ENCODE measurements at places on chromosomes 4 and X. TPM values are rescaled to one million over a fixed set of nuclear protein-coding genes. Genes with fewer than 3 reads are reported as not detected.

GRCh38 chr4:165767671-165768070 is 105.4 kb upstream of the TLL1 start:
- H3K4me3 ChIP-seq: no peak overlapping the region
- no peak for DNase-seq
- H3K4me1 ChIP-seq: no peaks in the 10 kb centered on the region
- no peaks in the 10 kb centered on the region for H3K27me3 ChIP-seq

DNA sequence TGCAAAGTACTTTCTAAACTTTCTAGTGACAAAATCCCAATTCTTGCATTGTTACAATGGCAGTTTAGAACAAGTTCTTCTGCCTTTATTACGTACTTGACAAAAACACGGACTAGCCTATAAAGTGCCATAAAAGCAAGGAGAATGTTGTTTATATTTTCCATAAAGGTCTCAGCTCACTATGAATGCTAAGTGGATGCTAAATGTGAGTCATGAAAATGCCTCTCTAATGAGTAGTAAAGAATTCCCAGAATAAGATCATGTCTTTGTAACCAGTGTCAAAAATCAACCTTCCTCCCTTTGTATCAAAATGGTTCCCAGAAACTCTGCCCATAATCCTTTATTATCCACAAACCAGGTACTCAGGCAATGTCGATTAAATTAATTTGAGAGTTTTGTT is 539.8 kb upstream of the SLIT2 start:
- no peak overlapping the region for H3K27ac ChIP-seq
- H3K4me1 ChIP-seq: no peaks in the 10 kb centered on the region
- no peaks in the 10 kb centered on the region for H3K27me3 ChIP-seq

DNA sequence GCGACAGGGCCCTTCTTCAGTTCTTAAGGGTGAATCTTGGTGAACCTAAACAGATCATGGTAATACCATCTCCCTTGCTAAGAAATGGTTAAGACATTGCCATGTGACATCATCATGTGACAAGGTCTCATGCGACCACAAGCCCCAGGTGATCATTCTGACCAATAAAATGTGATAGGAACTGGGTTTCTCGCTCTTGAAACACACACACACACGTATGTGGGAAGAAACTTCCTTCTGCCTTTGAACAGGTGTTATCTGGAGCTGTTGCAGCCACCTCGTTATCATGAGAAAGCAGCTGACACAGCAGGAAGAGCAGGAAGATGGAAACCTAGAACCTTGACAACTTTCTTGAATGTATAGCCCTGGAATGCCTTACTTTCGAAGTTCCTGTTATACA is 10.2 kb downstream of the SOD3 start:
- peaks cover 4% of the 10 kb centered on the region for H3K4me1 ChIP-seq

- peaks cover 15% of the 10 kb centered on the region for H3K4me1 ChIP-seq
- no peak for DNase-seq
- H3K4me3 ChIP-seq: no peak overlapping the region
- no peak overlapping the region for H3K27ac ChIP-seq
These were observed 22.9 kb downstream of the SHROOM3 start for GRCh38 chr4:76457885-76458284.

- H3K4me1 ChIP-seq: no peaks in the 10 kb centered on the region
- H3K27me3 ChIP-seq: no peaks in the 10 kb centered on the region
- no peak overlapping the region for H3K27ac ChIP-seq
- no peak for DNase-seq
- no peak overlapping the region for H3K4me3 ChIP-seq
- H3K36me3 ChIP-seq: peaks cover 74% of the 10 kb centered on the region
These were observed 21.5 kb downstream of the NELFA start for GRCh38 chr4:1987296-1987695.

DNA sequence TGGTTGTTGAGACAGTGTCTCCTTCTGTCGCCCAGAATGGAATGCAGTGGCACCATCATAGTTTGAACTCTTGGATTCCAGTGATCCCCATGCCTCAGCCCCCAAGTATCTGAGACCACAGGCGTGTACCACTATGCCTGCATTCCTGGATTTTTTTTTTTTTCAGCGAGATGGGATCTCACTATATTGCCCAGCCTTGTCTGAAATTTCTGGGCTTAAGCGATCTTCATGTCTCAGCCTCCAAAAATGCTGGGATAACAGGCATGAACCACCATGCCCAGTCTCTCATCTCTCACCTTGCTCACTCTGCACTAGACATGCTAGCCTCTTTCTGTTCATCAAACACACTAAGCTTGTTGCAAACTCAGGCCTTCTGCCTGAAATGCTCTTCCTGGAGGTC is 104.1 kb downstream of the UBE2K start:
- DNase-seq: no peak
- H3K4me1 ChIP-seq: no peaks in the 10 kb centered on the region

DNA sequence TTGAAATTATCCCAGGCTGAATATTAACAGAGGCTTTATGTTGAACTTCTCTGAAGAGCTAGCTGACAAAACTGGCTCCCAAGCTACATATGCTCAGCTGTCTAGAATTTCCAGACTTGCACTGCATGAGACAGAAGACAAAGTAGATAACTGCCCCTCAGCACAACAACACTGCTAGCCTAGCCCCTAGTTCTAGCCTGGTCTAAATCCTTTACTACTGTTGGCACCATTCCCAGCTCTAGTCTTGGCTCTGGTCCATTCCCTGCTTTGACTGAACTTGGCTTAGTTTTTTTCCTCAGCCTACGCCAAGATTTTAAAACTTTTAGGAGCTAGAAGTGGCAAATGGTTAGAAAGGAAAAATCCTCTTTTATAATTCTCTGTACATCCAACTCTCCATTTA is 7.6 kb upstream of the OPHN1 start:
- H3K27me3 ChIP-seq: no peaks in the 10 kb centered on the region
- H3K36me3 ChIP-seq: no peaks in the 10 kb centered on the region
- DNase-seq: peak; percentile 73
- H3K4me3 ChIP-seq: no peak overlapping the region
- peaks cover 4% of the 10 kb centered on the region for H3K4me1 ChIP-seq

- DNase-seq: no peak
- no peak overlapping the region for H3K4me3 ChIP-seq
- H3K4me1 ChIP-seq: peaks cover 3% of the 10 kb centered on the region
- peaks cover 11% of the 10 kb centered on the region for H3K36me3 ChIP-seq
- H3K27me3 ChIP-seq: no peaks in the 10 kb centered on the region
- no peak overlapping the region for H3K27ac ChIP-seq
These were observed 32.2 kb downstream of the TRMT44 start for GRCh38 chr4:8472689-8473197.

GRCh38 chr4:142091691-142092182 is 455.4 kb downstream of the IL15 start:
- no peak for DNase-seq
- H3K4me3 ChIP-seq: no peak overlapping the region
- H3K27me3 ChIP-seq: no peaks in the 10 kb centered on the region
- no peaks in the 10 kb centered on the region for H3K36me3 ChIP-seq

DNA sequence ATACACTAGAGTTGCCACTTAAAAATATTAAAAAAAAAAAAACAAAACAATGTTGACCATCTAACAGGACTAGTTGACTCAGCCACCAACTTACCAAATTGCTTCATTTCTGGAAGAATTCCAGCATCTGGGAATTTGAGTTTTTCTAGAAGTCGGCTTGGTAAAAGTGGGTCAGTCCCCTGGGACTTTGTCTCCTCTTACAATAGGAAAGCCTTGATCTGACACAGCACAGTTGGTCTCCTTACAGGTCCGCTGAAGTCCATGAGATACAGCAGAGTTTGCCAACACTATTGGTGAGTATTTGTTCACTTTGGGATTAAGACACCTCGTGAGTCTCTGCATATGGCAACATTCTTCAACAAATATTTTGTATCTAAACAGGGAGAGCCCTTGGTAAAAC is 18.2 kb upstream of the DDIT4L start:
- H3K4me3 ChIP-seq: no peak overlapping the region
- no peaks in the 10 kb centered on the region for H3K36me3 ChIP-seq
- H3K27ac ChIP-seq: no peak overlapping the region
- no peaks in the 10 kb centered on the region for H3K4me1 ChIP-seq
- no peaks in the 10 kb centered on the region for H3K27me3 ChIP-seq
- DNase-seq: no peak

DNA sequence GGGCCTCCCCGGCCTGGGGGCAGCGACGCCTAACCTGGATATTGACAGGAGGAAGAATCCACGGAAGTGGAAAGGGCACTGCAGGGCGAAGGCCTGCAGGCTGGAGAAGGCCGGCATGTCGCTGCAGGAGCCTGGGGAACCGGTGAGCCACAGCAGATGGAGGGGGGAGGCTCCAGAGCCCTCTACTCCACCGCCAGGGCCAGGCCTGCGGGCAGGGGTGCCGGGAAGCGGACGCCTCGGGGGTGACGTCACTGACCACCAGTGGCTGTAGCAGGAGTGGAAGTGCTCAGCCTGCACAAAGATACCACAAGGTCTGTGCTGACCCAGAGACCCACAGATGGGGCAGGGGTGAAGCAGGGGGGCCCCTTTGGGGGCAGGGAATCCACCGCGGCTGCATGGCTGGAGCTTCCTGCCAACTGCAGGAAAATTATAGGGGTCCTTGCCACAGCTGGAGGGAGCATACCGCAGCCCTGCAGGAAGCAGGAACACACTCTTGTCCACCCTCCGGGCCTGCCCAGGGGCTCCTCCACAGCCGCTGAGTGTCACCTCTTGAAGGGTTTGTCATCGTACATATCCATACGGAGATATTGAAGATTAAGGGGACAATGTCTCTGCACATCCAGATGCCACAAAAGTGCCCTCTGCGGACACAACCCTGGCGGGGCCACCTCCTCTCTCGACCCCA is 7.6 kb upstream of the HTRA3 start:
- no peaks in the 10 kb centered on the region for H3K36me3 ChIP-seq
- no peak overlapping the region for H3K27ac ChIP-seq
- H3K4me3 ChIP-seq: no peak overlapping the region
- H3K4me1 ChIP-seq: peaks cover 7% of the 10 kb centered on the region

DNA sequence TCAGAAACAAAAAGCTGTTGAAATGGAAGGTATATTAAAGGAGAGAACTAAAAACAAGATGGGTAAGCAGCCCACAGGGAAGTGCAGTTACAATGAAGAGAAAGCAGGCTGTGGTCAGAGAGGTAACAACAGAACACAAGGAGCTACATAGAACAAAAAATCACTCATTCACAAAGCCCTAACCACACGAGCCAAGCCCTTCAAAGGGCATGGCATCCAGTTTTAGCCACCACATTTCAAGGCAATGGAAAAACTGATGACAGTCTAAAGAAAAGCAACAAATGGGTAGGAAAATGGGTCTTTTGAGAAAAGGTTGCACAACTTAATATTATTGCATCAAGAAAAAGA is 37.5 kb downstream of the KDR start:
- H3K36me3 ChIP-seq: no peaks in the 10 kb centered on the region
- H3K27ac ChIP-seq: no peak overlapping the region
- H3K4me1 ChIP-seq: no peaks in the 10 kb centered on the region
- H3K4me3 ChIP-seq: no peak overlapping the region

DNA sequence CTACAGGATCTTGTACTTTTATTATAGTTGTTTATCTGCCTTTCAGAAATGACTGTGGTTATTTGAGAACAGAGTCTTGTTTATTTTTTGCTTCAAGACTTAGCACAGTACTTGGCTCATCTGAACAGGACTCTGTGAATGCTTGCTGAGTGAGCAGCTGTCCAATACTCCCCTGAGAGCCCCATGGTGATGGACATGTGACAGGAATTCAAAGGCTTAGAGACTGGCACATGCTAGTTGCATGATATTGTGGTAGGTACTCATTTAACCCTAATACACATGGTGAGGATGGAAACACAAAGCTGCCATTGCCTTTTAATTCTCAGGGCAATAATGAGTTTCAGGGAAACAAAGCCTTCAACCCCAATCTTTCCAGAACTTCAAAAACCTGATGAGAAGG is 97.3 kb downstream of the GEMIN8 start:
- H3K4me1 ChIP-seq: no peaks in the 10 kb centered on the region
- no peaks in the 10 kb centered on the region for H3K36me3 ChIP-seq
- no peak overlapping the region for H3K4me3 ChIP-seq
- H3K27ac ChIP-seq: no peak overlapping the region
- H3K27me3 ChIP-seq: peaks cover 15% of the 10 kb centered on the region

- DNase-seq: no peak
- no peak overlapping the region for H3K27ac ChIP-seq
- H3K36me3 ChIP-seq: no peaks in the 10 kb centered on the region
- H3K4me3 ChIP-seq: no peak overlapping the region
These were observed 144.6 kb downstream of the KIT start for GRCh38 chr4:54802336-54802735.

- DNase-seq: no peak
- H3K36me3 ChIP-seq: no peaks in the 10 kb centered on the region
- H3K4me1 ChIP-seq: no peaks in the 10 kb centered on the region
- no peaks in the 10 kb centered on the region for H3K27me3 ChIP-seq
These were observed 12.0 kb upstream of the CD38 start for GRCh38 chr4:15765910-15766697.

Gene FATE1
- total RNA-seq: not detected

Gene SRPK3
- total RNA-seq: not detected

Gene DMRTC1
- not detected for total RNA-seq

Gene STARD8
- 0.11 TPM for total RNA-seq

Gene HAND2
- total RNA-seq: 22.7 TPM

Gene PCDH11X
- 21.4 TPM for total RNA-seq

Gene CPLX1
- total RNA-seq: 6.6 TPM

Gene IL13RA2
- total RNA-seq: not detected

Gene HDX
- total RNA-seq: not detected

Measured in A673 (cell line).